Activated T-helper 1 cell treated with Interleukin-2 at 50 U/mL for 16 hours (primary cell): ENCODE measurements at places on chromosomes 6 and 20.

GRCh38 chr6:69427882-69428281 is 368.9 kb downstream of the LMBRD1 start:
- no peak for DNase-seq

DNA sequence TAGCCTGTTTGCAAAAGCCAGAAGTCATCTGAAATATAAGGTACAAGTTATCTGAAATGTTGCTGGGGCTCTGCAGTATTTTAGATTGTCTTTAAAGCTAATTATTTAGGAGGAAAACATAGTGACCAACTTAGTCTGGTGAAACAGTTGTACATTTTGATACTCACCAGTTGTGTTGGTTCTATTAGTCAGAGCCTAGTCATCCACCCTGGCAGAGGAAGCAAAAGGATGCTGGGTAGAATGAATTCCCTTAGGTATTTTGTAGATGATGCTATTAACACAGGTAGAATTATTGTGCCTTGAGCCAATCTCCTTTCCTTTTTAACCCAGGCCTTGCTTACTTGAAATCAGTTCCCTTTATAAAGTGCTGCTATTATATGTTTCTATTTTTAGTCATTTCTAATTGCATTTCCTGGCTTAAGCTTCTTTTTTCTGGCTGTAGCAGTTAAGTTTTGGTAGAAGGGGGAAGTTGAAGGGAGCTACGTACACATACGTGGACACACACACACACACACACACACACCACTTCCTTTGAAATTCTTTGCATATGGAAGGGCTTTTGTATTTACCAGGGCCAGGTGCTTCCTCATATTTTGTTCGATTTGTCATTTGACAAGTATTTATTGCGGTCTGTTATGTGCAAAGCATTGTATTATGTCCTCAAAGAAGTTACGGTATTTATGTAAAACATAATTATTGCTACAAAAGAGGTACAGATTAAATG is 82.4 kb downstream of the RTN4IP1 start:
- no peak for DNase-seq

DNA sequence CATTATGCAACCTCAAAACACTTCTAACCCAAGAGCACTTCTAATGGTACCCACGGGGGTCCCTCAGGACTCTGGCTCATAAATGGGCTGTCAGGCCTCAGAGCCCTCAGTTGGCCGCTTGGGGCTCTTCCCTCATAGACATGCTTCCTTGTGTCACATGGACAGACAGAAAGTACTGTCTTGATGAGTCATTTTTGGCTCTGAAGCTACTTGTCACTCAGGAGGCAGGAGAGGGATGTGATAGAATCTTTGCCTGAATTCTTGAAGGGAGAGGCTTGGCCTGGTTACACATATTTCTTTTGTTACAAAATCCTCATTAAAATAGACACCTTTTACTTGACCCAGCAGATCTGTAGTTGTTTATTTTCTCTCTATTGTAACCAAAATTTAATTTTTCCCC is 15.1 kb upstream of the EDN1 start:
- no peak for DNase-seq

- DNase-seq: no peak
Measured at GRCh38 chr6:139231206-139231605, 60.6 kb downstream of the TXLNB start.

- no peak for DNase-seq
Measured at GRCh38 chr20:57814529-57814928, 104.7 kb upstream of the PMEPA1 start.

DNA sequence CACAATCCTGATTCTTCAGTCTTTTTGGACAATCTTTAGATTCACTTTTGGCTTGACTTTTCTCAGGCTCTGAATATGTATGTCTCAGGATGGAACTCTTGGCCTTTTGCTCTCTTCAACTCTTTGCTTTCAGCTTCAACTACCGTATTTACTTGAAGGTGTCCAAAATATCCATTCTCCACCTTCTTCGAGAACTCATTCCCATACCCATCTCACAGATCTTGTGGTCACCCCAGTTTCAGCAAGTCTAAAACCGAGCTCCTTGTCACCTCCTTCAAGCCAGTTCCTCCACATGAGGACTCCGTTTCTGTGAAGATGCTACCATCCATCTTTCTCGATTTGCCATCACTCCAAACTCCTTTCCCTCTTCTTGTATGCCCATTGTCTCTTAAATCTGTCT is 2.0 kb upstream of the MMP24 start:
- no peak for DNase-seq

DNA sequence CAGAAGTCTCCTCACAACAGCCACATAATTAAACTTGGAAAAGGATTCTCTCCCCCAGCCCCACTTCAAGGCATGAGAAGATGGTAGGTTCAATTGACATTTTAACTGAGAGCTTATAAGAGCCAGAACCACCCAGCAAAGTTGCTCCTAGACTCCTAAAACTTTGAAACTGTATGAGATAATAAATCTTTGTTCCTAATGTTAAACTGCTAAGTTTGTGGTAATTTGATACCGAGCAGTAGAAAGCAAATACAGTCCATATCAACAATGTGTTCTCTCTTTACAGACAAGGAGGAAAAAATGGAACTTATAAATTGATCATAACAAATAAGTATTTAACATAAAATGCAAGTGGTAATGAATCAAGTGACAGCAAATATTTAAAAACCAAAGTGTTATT is 831.8 kb downstream of the MAFB start:
- no peak for DNase-seq

DNA sequence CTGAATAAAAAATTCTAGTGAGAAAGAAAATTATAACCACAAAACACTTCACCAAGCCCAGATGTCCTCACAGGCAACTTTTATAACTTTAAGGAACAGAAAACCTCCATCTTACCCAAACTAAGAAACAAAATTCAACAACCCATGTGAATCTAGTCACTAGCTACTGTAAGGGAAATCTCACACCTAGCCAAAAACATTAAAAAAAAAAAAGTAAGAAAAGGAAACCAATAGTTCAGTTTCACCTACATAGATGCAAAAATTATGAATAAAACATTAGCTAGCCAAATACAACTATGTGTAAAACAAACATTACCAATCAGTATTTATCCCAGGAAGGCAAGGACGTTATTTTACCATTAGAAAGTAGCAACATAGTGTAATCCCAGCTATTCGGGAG is 35.5 kb upstream of the SLC23A2 start:
- DNase-seq: no peak

- no peak for DNase-seq
Measured at GRCh38 chr6:146913842-146914488, 290.3 kb upstream of the STXBP5 start.

DNA sequence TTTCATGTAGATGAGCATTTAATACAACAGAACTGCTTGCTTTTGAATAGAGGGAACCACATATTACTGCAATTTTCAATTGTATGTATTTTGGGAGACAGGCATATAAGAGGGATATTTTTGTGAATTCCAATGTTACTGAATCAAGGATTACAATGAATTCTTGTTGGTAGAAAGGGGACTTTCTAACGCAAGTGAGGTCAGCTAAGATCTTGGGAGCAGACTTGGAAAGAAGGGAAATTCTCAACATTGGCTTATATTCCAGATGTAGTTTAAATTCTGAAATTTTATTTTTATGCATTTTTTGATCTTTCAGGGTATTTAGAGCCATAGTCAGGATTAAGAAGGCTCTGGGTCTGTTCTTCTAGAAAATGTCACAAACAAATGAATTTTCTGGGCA is 43.3 kb upstream of the CTAGE9 start:
- no peak for DNase-seq
